ENCODE measurements at places on chromosomes 11 and 22.

DNA sequence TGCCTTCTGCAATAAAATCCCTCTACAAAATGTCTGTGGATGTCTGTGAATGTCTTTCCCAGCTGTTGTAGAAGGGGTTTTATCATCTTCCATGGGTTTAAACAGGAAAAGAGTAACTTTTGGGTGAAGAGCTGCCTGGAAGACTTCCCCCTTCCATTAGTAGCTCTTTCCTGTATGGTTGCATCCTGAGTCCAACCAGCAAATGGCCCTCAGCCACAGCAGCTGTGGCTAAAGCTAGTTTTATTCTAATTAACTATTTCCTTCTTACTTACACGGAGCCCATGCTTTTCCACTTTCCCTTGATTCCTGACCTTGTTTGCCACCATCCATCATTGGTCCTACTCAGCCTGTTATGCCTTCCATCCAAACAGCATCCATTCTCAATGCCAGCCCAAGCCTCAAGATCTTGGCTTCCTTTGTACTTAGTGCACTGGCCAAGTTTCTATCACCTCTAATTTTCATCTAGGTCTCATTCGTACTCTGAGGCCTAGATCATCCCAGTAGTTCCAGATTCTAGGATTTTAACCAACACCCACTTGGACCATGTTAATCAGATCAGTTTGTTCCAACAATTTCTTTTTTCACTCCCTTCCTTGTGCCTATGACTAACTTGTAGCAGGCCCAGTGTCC, 41.5 kb upstream of the CADM1 start:
- no peak for DNase-seq

- DNase-seq: no peak
Measured at GRCh38 chr11:45282081-45282480, 4.1 kb downstream of the SYT13 start.

- no peak for DNase-seq
Measured at GRCh38 chr11:116637766-116638165, 135.0 kb downstream of the BUD13 start.

DNA sequence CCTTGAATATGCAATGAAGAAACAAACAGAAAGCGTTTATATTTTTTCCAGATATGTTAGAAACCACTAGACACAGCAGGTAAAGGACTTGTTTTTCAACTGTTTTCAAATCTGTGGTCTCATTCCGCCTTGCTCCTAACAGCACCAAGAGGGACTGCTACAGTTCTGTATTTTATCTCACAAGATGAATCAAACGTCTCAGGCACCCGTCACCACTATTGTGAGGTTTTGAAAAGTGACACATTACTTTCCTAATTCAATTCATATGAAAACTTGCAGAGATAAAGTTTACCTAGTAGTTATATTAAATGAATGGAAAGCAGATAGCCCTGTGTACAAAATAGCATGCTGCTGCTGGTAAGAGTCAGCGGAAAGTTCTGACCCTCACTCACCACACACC, 386.3 kb downstream of the ETS1 start:
- DNase-seq: no peak

DNA sequence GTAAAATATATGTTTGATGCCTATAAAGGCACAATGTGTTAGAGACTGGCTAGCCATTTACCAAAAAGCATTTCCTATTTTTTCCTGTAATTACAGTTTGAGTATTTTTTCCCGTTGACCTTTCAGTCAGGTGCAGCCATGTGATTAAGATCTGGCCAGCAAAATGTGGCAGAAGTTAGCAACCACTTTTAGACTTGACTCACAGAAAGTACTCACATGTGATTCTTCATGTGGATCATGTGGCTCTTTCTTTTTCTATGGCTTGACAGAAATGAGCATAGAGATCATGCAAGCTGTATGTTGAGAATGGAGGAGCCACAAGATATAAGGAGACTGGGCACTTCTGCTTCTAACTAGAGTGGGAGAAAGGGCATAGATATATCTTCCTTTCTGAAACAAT, 27.3 kb upstream of the RAB38 start:
- DNase-seq: no peak

- no peak for DNase-seq
Measured at GRCh38 chr11:12271826-12272366, 105.5 kb upstream of the PARVA start.

GRCh38 chr11:130189492-130190210, 30.1 kb downstream of the ST14 start:
- no peak for DNase-seq

GRCh38 chr22:28949788-28950187, 66.4 kb downstream of the ZNRF3 start:
- DNase-seq: no peak

GRCh38 chr11:129574431-129574830, 198.8 kb downstream of the BARX2 start:
- no peak for DNase-seq

GRCh38 chr11:1073261-1073724, 1.4 kb upstream of the MUC2 start:
- DNase-seq: no peak

GRCh38 chr11:132171031-132171430, 800.6 kb downstream of the NTM start:
- no peak for DNase-seq

DNA sequence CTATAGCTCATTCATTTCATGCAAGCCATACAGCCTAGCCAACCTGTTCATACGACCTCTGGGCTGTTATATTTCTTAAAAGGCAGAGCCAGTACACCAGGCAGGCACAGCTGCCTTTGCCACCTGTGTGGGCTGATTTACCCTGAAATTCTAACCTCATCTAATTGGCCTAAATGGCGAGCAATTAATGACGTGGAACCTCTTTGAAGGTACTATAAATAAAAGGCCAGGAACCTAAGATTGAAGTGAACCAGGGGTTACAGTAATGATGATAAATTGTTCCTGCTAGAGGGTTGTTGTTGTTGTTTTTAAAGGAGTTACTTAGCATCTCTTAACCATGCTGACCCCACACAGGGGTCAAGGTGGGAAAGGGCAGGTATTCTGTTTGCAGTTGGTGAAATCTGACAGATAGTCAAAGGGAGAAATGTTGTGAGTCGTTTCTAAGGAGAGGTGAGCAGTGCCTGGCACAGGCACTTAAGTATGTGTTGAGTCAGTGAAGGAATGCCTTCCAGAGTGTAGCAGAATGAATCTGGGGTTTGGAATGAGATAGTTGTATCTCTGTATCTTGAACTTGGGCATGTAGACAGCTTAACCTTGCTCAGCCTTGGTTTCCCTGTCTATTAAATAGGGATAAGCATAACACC, 213.5 kb upstream of the NAV2 start:
- no peak for DNase-seq

GRCh38 chr11:3169255-3170043, 4.3 kb upstream of the OSBPL5 start:
- DNase-seq: no peak

DNA sequence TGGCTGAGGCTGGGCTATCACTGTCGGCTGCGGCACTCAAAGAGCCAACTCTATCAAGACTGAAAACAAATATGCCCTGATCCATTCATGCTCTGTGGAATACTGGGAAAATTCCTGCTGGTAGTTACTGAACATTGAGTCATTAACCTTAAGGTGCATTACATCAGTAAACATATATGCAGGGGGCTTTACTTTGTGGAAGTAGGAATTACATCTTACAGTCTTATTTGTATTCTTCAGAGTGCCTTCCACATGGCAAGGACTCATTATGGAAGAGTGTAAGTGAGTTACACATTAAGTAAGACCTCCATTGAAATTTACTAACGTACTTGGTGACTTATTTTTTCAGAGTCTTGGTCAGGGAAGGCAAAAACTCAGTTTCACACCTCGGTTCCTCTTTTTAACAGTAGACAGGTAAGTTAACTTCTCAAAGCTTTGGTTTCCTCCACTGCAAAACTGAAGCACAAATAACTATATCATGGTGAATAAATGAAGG, 4.5 kb downstream of the OR5B21 start:
- no peak for DNase-seq

DNA sequence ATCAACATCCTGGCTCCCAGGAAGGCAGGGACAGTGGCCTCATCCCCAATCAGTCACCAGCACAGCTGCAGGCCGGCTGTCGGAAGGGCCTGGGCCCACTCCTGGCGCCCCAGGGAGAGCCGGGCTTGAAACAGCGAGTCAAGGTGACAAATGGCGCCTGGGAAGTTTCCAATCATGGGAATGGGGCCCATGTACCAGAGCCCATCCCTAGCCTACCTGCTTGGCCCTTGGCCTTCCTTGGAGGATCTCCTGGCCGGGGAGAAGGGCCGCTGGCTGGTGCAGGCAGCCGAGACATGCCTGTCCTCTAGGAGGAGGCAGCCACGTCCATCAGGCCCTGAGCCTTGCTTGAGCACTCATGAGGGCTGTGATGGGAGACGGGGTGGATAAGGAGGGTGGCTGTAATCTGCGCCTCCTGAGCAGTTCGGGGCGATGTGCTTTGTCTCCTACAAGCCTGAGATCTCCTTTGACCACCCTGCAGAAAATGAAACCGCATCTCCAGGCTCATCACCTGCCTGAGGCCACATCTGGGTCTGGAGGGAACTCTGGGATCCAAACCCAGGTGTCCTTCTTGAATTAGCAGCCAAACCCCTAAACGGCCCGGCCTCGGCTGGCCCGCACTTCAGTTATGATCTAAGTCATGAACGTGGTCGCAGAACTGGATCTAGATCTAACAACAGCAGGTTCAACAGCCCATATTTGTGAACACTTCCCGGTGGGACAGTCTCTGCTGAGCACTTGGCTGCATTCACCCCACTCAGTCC, 862.0 kb downstream of the TBC1D22A start:
- DNase-seq: no peak

- DNase-seq: no peak
Measured at GRCh38 chr11:126007238-126007637, 55.4 kb downstream of the CDON start.

DNA sequence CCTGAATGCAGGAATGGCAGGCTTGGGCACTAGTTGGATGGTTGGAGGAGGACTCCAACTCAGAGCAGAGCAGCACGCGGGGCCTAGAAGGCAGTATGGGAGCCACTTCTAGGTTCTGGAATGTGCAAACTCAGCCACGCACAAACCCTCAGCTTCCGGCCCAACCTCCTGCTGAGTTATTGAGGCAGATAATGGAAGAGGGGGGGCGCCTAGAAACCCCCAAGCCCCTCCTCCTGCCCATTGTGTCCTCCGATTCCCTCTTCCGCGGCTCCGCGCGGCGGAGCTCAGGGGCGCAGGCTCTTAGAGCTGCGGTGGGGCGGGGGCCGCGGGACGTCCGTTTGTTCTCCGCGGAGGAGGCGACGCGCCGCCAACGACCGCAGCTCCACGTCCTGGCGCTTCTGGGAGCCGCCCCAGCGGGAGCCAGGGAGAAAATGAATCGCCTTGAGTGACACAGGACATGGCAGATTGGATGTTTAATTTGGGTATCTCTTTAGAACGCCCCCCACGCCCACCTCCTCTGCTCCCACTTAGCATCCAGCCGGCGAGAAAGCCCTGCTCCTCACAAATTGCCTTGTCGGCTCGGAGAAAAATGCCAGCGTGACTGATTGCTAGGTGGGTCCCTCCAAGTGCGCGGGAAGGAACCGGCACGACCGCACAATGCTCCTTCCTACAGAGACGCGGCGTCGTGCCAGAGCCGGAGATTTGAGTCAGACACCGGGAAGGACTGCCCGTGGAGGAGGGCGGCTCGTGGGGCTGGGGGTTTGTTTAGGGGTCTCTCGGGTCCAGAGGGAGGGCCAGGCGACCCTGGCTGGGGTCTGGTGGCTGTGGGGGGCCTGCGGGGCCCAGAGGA, 144.6 kb downstream of the NECTIN1 start:
- no peak for DNase-seq

DNA sequence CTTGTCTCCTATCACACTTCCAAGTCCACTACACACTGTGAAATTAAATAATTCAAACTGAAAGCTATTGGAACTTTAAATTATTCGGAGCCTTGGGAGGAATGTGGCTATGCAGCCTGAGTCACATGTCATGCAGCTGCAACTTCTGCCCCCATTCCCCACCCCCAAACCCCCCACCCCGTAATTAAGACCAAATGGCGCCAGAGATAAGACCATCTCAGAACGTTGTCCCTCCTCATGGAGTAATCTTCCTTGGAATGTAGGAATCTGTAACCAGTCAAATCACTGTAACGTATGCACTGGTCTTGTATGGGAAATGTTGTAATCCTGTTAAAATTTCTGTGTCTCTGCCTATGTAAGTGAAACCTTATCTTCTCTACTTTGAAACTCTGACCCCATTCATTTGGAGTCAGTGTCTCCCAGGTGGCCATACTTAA, 37.0 kb downstream of the GAB2 start:
- DNase-seq: no peak

- no peak for DNase-seq
Measured at GRCh38 chr11:31788085-31788484, 23.0 kb downstream of the PAX6 start.

DNA sequence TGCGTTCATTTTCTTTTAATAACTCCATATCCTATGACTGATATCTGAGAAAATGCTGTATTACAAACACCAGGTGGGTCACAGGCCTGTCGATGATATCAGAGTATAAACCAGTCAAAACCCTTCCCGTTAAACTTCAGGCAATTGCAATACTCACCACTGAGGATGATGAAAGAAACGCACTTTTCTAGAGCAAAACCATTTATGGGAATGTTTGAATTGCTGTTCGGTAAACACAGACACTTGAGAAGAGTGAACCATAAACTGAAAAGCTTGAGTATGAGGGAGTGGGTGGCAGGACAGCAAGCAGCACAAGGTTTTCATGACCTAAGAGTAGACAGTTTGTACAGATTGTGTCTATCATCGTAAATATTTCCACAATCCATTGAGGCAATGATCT, 139.8 kb upstream of the CEP126 start:
- DNase-seq: no peak

GRCh38 chr11:109106151-109106906, 315.7 kb upstream of the C11orf87 start:
- DNase-seq: no peak

GRCh38 chr22:49768951-49769690, 58.6 kb downstream of the BRD1 start:
- DNase-seq: no peak

DNA sequence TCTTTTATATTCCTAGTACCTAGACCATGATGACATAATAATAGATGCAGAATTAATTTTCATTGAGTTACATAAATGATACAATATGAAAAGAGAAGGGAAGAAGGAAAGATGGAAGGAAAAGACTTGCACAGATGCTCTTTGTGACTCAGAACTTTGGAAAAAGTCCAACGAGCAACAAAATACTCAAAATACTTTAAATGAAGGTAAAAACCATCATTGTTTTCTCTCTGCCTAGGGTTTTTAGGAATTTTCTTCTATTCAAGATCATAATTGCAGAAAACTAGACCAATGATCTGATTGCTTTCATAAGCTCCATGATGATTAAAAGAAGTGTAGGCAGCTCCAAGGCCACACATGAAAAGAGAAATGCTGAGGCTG, 276.9 kb downstream of the KIRREL3 start:
- no peak for DNase-seq

DNA sequence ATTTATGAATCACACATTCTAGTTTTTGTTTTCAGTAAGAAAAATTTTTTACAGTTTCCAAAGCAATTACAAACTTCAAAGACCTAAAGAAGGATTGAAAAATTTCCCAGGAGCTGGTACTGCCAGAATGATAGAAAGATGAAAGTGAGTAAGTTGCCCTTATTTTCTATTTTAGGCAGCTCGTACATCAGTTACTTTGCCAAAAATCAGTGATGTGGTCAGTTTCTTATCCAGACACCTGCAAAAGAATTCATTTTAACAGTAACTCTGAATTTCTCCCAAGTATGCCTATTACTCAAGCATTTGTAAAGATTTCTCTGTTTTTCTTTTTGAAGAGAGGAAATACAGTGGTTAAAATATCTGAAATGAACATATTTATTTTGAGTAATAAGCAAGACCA, 976.3 kb upstream of the RAG2 start:
- no peak for DNase-seq

- no peak for DNase-seq
Measured at GRCh38 chr11:47071791-47072261, 104.9 kb downstream of the ARFGAP2 start.

GRCh38 chr11:80943226-80943625, 1502.4 kb upstream of the TENM4 start:
- no peak for DNase-seq

Measured in stimulated activated CD8-positive, alpha-beta memory T cell treated with anti-CD3 and anti-CD28 coated beads, Interleukin-15, amount 100 ng/mL, for 24 hours (primary cell).